Stimulated activated naive CD8-positive, alpha-beta T cell treated with anti-CD3 and anti-CD28 coated beads, Interleukin-15, amount 100 ng/mL, for 72 hours (primary cell): ENCODE measurements at places on chromosomes 2 and 18.

DNA sequence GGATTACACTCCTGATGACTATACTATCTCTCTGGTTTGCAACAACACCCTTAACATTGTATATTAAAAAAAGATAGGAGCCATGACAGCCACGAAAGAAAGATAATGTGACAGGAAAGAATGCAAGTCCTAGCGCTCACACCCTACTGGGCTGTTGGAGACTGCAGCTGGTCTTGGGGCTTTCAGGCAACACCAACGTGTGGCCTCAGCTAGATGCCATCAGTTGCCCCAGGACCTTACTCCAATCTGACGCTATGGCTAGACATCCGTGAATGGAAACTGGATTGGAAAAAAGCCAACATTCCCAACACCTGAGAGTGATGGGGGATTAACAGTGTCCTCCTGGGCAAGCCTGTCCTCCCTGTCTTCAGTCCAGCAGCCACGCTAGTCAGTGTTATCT is 357.4 kb upstream of the GULP1 start:
- DNase-seq = no peak

DNA sequence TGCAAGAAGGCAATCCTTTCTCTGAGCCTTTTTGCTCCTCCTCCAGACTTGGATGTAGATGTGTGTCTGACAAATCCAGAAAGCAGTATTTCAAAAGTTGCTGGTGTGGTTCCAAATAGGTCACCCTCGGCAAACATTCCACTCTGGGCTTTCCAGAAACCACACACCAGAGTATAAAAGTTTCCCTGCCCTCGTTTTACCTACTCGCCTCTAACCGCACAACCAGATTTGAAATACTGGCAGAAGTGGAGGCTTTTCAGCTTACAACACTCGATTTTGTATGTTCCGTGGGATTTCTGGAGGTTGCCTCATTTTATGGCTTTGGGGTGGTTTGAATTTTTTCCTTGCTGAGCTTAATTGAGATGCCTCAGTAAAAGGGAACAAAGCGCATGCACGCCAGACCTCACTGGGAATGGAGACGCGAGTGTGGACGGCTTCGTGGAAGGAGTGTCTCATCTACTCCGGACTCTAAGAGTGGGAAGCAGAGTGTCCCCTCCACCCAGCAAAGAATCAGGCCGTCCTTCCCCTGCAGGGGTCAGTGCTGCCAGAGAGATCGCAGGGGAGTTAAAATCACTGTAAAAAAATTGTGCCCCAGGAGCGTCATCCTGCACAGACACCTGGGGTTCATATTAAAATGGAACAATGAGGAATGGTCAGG is 44.0 kb upstream of the RPL31 start:
- DNase-seq = no peak

GRCh38 chr2:241187101-241187917 is 1.2 kb upstream of the ANO7 start:
- no peak for DNase-seq

GRCh38 chr2:145012806-145013205 is 492.9 kb upstream of the ZEB2 start:
- no peak for DNase-seq

DNA sequence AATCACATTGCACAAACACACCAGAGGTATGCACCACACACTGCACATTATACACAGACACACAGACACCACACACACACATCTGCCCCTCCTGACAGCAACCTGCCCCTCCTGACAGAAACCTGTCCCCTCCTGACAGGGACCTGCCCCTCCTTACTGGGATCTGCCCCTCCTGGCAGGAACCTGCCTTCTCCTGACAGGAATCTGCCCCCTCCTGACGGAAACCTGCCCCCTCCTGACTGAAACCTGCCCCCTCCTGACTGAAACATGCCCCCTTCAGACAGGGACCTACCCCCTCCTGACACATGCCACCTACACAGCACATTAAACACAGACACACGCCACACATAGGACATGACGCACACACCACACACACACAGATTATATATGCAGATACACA is 88.9 kb downstream of the PXDN start:
- no peak for DNase-seq

- no peak for DNase-seq
Measured at GRCh38 chr2:240139011-240139441, 1.4 kb downstream of the OTOS start.

DNA sequence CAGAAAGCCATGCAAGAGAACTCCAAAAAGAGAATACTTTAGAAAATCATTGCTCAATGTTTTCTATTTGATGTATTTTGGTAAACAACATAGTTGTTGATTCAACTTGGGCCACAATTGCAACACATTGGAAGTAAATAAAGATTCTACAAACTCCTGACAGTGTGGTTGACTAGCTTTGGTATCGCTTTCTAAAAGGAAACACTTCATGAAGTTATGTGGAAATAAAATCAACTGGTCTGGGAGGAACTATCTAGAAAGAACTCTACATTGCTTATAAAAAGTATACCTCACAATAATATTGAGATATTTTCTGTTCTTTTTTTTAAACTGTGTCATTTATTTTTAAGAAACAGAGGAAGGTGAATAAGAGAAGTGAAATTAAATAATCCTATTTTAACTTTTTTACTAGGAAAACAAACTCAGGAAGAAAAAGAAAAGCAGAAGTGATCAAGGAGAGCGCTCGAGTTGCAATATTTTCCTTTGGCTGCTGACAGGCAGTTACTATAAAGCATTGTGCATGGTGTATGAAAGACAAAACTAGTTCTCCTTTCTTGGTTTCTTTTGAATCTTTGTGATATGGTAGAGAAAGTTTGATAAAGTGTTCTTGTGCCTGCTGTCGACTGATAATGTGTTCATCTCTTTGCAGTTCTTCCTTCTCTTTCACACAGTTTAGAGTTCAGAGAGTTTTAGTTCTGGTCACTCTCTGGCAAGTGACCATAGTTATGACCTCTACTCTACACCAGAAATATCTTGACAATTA is 3.0 kb downstream of the DHRS9 start:
- no peak for DNase-seq

DNA sequence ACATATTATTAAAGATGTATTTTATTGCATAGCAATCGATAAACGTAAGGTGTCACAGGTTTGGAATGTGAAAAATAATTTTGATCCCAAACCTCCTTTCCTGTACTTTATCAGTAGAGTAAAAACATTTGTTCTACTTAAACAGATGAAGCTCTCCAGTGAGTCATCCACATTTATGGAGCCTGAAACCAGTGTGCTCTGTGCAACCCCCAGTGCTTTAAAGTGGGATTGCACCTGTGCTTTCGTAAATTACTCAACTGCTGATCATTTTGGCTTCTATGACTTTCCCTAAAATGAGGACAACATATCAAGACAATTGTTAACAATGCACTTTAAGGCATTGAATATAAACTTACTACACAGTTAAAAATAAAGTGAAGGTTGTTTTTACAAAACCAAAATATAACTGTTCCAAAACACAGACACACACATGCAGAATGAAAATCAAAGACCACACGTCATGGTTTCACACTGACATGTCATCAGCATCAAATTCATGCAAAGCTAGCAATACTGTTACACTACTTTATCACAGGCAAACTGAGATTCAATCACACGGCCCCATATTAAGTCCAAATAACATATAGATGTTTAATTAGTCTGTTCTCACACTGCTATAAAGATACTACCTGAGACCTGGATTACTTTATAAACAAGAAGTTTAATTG is 9.7 kb downstream of the TMEM18 start:
- no peak for DNase-seq

DNA sequence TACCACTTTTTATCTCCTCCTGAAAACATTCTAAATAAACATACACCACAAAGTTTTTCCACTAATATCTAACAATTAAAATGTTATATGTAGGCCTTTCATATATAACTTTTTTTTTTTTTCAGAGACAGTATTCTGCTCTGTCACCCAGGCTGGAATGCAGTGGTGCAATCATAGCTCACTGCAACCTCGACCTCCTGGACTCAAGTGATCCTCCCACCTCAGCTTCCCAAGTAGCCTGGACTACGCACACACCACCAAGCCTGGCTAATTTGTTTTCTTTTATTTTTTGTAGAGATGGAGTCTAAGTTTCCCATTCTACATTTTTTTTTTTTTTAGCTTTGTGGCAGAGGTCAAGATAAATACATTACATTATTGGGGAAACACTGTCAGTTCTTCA is 1612.6 kb upstream of the NXPH2 start:
- DNase-seq = no peak

GRCh38 chr18:27109451-27109850 is 75.7 kb downstream of the CHST9 start:
- no peak for DNase-seq

GRCh38 chr2:101123795-101124471 is 27.2 kb downstream of the TBC1D8 start:
- no peak for DNase-seq

- no peak for DNase-seq
Measured at GRCh38 chr18:47746615-47747014, 183.8 kb downstream of the SMAD2 start.
